Tongue (tissue), 3 donors: ENCODE measurements at places on chromosomes 5 and 9. TPM values are rescaled to one million over a fixed set of nuclear protein-coding genes. Genes with fewer than 3 reads are reported as not detected.

DNA sequence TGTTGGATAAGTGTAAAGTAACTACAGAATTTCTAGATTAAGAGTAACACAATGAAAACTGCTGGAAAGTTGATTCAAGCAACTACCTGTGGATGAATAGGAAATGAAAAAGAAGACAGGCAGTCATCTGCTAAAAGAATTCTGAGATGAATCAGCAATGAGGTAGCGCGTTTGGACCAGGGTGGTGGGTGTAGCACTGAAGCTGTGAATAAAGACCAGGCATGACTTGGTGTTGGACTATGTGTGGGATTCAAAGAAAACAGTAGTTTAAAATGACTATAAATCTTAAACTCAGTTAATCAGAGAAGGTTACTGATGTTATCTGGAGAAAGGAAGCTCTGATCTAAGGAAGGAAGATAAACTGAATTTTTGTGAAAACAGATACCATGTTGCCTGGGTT, 159.8 kb downstream of the FBN2 start:
- DNase-seq: no peak

Gene JAKMIP2
- 8.2 TPM for total RNA-seq

Gene PJA2
- 198 TPM for total RNA-seq

DNA sequence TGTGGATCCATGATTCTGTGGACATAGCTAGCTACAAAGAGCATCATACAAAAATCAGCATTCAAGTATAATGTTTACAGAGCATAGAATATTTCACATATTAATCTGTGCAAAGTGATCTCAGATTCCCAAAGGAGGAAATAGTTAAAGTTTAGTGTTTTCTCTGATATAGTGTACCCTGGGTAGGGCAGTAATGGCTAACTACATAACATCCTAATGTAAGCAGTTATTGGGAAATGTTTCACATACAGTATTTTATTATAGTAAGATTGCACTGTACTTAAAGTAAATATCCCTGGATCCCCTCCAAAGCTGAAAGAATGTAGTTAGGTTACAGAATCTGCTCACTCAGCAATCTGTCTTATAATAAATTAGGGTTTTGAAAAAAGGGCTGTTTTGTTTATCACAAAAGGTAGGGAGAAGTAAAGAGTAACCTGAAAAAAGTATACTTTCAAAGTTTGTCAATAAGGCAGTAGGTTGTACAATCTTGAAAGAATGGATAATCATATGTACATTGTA, 52.5 kb upstream of the SMARCA2 start:
- no peak for DNase-seq

Gene ATG12
- 46.6 TPM for total RNA-seq

DNA sequence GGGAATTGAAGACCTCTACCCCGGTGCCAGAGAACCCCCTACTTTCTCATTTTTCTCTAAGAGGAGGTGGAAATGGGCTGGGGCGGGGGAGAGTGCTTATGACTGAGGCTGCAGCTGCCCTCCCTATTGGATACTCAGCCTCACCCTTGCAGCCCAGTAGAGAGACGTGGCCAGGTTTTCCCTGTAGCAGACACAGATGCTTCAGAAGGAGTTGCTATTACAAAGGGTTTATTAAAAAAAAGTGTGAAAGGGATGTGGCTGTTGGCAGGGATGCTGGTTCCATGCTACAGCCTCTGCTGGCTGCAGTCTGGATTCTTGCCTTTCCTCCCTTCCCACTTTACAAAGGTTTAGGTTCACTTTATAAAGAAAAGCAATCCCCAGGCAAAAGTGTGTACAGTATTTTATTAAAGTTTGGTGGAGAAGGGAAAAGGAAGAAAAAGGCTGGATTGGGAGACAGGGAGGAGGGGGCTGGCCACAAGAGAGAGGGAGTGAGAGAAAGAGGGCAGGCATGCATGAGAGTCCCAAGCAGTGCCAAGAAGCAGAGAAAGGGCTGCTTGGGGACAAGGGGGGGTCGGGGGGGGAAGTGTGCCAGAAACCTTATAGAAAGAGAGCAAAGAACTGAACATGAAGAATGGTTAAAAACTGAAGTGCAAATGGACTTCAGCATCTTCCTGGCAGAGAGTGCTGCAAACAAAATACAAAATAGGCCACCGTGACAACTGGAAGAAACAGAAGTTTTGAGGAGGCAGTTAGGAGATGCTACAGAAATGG, 29.5 kb upstream of the NFIB start:
- peak; percentile 72 for DNase-seq

Gene ST6GALNAC4
- 39.8 TPM for total RNA-seq

GRCh38 chr5:28065656-28066055, 1027.3 kb upstream of the CDH9 start:
- DNase-seq: no peak

Gene CDK7
- total RNA-seq: 21.6 TPM

Gene CD180
- total RNA-seq: 0.21 TPM

- DNase-seq: no peak
These were observed 372.8 kb downstream of the KIAA0825 start for GRCh38 chr5:94245608-94246007.

Gene PTPRD
- 105 TPM for total RNA-seq

GRCh38 chr9:19465586-19466279, 56.9 kb downstream of the ACER2 start:
- DNase-seq: no peak

DNA sequence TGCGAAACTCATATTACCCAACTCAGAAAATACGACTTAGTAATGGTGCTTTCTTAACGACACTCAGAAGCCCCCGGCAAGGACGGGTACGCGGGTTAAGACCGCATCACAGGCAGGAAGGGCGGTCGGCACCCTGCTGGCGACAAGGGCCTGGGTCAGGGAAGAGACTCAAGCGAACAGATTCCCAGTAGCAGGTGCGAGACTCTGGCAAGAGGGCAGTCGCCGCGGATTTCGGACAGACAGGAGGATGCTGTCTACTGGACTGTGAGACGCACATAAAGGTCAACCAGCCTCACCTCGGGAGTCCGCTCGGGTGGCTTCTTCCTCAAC, 398 bp downstream of the RAPGEF6 start:
- peak; percentile 75 for DNase-seq
